Chondrocyte (in vitro differentiated cells): ENCODE measurements at places on chromosomes 6 and 20.

DNA sequence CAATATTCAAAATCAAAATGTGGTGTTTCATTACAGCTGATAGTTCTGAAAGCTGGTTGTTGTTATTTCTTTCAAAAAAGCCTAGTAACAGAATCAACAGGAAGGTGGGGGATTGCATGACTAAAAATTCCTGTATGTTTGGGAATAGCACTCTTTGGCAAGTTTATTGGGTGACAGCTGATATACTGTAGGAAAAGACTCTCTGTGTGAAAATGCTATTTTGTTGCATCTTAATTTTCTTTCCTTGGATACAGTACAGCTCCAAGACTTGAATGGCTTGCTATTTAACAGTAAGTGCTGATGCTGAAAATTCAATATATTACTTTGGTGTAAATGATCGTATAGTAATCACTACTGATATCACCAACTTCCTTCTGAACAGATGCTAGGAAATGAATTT is 336.1 kb downstream of the KHDRBS2 start:
- no peak for DNase-seq

GRCh38 chr6:166932616-166933015 is 23.7 kb downstream of the RNASET2 start:
- DNase-seq, result no peak

DNA sequence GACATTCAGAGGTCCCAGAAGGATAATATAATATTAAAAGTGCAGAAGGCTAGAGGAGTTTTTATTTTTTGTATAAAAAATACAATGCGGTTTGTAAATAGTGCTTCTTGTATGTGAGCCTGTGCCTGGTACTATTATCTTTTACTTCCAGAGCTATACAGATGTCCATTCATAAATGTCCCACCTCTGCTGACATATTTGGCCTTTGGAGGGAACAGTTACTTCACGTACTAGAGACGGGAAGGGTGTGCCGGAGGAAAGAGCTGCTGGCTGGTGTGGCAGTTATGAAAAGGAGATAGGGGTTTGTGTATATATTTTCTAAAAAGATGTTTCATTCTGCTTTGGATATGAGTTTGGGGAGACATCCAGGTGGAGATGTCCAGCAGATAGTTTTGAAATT is 8.8 kb downstream of the CD109 start:
- DNase-seq, result no peak

GRCh38 chr6:29790626-29791025 is 37.0 kb upstream of the HLA-G start:
- DNase-seq, result no peak

DNA sequence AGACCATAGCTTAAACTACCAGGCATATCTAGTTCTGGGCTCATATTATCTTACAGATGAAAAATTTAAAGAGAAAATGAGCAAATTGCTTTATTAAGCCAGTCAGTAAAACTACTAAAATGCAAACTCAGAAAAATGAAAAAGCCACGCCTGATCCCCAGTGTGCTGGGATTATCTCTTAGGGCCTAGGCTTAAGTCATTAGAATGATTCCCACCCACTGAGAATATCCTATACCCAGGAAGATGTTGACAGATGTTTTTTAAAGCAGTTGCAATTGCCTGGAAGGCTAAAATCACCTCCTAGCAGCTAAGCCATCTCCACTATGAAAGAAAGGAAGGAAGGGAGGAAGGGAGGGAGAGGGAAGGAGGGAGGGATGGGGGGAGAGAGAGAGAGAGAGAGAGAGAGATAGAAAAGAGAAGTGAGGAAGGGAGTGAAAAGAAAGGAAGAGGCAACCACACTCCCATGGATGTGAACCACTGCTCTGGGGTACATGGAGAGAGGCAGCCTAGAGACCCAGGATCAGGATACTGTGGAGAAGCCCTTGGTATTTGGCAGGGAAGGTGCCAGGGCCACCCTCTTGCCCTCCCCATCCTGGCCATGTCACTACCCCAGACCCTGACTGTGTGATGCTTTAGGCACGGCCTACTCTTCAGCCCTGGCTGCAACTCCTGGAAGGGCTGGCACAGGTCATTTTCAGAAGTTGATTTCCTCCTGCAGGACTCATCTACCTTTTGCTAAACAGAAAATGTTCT is 21.9 kb downstream of the NEDD9 start:
- no peak for DNase-seq

DNA sequence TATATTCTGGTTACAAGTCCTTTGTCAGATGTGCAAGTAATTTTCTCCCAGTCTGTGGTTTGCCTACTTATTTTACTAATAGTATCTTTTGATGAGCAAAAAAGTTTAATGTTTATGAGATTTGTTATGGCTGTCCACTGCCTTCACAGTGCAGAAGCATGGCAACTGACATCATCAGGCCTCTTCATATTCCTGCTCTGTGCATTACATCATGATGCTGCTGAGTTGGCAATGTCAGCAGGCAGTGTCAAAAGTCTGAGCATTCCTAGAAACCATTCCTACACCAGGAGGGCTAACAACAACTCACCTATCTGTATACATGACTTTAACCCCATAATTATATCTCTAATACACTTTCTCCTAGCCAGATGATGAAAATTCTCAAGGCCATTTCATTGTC is 10.8 kb upstream of the OR2B2 start:
- no peak for DNase-seq

- no peak for DNase-seq
These were observed 25.8 kb downstream of the ANKRD6 start for GRCh38 chr6:89458704-89459103.

DNA sequence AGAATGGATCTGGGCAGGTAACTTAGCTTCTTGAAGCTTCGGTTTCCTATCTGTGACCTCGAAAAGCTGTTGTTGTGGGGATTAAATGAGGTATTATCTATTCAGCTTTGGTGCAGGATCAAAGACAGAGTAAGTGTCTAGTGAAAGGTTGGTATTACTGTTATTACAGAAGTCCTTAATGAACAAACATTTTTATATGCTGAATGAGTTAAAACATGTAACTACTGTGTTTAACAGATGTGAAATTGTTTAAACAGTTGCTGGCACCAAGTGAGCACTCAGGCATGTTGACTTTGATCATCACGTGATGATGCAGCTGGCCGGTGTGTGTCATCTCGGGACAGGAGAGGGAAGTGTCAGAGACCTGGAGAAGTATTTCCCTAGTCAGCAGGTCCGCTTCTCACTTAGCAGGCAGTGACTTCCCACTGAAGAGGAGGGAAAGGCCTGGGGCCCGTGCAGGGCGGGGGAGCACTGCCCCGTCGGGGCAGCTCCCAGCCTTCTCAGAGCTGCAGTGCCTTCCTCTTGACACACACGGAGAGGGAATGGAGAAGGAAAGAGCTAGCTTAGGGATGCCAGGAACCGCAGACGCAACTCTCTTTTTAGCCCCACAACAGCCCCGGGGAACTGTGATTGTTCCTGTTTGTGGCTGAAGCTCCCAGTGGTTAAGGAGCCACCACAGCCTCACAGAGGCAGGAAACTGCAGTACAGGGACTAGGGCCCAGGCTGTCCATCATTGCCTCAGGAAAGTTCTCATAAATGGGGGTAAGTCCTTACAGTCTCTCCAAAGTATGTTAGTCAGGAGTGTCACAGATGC is 18.0 kb downstream of the TUBB2A start:
- DNase-seq, result no peak
